ENCODE measurements at places on chromosomes 4 and X.

DNA sequence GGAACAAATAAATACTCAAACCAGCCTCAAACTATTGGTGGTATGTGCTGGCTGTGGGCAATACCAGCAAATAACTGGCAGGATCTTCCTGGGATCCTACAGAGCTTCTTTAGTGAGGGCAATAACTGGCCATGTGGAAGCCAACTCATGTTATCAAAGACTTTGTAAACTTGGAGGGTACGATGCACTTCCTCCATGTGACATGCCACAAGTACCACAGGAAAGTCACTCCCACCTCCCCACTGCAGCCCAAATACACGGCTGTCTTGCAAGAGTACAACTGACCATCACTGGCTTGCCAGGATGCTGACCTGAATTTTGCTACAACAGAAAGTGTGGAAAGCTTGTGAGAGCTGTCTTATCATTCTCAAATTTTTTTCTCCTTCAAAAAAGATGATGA, 93.3 kb upstream of the MAML3 start:
- no peak for DNase-seq

GRCh38 chr4:135204311-135204710, 1002.7 kb upstream of the PABPC4L start:
- no peak for DNase-seq

DNA sequence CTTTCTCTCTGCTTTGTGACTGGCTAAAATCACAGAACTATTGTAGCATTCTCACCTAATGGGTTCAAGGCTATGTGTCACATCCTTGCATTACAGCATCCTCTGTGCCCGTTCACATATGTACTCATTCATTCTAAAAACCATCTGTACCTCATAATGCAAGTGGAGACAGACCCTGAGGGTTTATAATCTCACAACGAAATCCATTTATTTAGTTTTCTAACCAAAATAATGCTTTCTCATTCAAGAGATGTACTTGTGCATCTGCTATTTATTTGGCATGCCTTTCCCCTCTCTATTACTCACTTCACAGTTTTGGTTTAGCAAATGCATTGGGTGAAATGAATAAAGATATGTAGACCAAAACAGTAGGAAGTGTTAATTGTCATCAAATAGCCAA, 261.5 kb downstream of the DCHS2 start:
- DNase-seq = no peak

- DNase-seq = peak; percentile 86
Measured at GRCh38 chr4:15902746-15903145, 35.8 kb downstream of the FGFBP1 start.

- no peak for DNase-seq
Measured at GRCh38 chr4:182608525-182608924, 308.7 kb downstream of the DCTD start.

DNA sequence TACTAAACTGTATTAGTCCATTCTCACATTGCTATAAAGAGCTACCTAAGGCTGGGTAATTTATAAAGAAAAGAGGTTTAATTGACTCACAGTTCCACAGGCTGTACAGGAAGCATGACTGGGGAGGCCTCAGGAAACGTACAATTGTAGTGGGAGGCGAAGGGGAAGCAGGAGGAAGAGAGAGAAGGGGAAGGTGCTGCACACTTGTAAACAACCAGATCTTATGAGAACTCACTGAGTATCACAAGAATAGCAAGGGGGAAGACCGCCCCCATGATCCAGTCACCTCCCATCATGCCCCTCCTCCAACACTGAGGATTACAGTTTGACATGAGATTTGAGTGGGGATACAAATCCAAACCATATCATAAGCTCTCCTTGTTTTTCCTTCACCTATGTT, 40.9 kb downstream of the RPA4 start:
- DNase-seq = no peak

GRCh38 chr4:4672402-4672801, 130.6 kb upstream of the STX18 start:
- DNase-seq = no peak

DNA sequence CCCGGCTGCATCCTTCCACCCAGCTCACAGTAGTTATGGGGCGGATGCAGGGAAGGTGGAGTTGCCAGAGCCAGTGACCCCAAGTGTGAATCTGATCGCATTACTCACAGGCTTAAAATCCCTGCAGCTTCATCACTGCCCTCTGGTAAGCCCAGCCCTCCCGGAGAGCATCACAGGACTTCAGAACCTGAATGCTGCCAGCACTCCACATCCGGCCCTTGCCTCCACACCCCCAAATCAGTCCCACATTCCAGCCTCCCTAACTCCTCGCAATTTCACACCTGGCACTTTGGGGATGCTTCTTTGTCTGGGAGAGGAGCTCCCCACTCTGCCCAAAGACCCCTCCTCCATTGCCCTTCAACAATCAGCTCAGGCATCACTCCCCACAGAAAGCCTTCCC, 15.6 kb downstream of the RASL11B start:
- DNase-seq = no peak

DNA sequence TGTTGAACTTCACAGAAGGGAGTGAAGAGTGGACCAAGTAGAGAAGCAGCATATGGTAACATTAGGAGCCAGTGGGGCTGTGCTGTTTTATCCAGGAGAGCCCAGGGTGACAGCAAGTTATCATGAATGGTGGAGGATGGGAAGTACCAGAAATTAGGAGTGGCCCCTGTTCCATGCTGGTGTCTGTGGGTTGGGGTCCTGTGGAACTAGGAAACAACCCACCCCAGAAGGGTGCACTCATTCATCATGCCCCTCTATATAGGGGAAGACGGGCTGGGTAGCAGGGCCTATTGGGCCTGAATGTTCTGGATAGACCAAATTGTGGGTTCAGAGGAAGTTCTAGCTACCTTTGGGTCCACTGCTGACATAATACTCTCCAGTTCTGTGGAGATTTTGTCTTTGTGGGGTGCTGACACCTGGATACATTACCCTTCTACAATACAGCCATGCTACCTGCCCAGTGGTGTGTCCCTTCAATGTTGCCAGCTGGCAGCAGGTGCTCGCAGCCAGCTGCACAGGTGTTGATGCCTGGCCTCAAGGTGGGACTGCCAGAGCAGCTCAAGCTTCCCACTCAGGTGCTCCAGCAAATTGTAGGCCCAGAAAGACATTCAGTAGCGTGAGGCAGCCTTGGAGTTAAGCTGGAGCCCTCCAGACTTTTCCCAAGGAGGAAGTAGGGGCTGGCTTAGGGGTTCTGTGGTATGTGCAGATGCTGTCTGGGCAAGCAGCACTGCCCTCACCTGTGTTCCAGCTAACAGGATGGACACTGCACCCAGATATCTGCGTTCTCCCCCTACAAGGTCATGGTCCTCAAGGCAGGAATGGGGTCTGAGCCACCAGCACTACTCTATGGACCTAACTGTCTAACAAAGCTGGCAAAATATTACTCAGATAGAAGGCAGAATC, 106.5 kb downstream of the NHSL2 start:
- DNase-seq = no peak

GRCh38 chrX:77442728-77443127, 4.5 kb upstream of the FGF16 start:
- DNase-seq = no peak

DNA sequence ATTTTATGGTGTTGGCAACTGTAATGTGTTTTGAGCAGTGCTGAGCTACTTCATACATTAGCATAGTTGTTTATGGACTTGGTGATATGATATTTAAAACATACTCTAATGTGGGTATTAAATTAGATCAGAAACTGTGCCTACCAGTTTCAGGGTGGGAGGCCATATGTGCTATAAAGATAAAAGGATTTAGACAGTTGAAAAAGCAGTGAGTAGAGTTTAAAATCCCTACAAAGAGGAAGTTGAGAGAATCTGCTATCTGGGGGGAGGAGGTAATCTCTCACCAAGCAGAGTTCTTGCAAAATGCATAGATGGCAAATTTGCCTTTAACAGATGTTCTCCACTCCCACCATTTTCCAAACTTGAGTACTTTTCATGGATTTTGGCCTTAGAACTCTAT, 154.5 kb downstream of the SPOCK3 start:
- no peak for DNase-seq
